ENCODE measurements at places on chromosomes 5 and 9.

DNA sequence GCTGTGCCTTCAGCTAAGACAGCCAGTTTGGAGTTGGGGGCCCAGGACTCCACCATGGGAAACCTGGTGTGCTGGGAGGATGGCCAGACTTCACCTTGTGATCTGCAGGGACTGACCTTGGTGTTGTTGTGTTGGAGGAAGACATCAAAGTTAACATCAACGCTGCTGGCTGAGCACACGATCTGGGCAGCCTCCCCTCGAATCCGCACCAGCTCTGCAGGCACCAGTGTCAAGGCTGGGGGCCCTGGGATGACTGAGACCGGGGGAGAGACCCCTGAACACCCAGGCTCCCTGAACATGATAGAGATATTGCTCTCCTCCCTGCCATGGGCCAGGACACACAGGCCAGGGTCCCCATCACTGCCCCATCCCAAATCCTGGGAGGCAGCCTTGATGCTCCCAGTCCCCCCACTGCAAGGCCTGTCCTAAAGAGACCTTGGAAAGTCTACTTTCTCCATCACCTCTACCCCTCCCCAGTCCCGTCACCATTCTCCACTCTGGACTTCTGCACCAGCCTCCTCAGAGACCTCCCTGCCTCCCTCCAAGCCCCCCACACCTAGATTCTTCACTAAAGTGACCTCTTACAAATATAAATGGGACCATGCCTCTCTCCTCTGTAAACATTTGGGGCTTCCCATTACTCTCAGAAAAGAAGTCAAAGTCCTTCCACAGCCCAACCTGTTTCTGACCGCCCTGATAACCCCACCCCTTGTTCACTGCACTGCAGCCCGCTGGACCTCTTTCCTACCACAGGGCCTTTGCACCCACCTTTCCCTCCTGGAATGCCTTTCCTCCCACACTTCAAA lies 8.2 kb downstream of the CSF1R start:
- DNase-seq: no peak

GRCh38 chr5:99029172-99029571 lies 100.4 kb upstream of the CHD1 start:
- DNase-seq: no peak

DNA sequence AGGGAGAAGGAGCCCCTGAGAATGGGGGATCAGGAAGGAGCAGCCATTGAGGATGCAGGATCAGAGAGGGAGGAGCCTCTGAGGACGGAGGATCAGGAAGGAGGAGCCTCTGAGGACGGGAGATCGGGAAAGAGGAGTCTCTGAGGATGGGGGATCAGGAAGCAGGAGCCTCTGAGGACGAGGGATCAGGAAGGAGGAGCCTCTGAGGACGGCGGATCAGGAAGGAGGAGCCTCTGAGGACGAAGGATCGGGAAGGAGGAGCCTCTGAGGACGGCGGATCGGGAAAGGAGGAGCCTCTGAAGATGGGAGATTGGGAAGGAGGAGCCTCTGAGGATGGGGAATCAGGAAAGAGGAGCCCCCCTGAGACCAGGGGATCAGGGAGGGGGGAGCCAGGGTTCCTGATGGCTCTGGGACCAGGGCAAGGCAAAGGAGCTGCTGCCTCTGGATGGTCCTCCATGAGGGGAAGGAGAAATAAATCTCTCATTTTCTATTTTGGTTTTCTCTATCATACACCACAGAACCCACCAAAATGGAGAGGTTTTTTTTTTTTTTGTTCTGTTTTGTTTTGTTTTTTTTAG lies 22.6 kb upstream of the SARDH start:
- no peak for DNase-seq

DNA sequence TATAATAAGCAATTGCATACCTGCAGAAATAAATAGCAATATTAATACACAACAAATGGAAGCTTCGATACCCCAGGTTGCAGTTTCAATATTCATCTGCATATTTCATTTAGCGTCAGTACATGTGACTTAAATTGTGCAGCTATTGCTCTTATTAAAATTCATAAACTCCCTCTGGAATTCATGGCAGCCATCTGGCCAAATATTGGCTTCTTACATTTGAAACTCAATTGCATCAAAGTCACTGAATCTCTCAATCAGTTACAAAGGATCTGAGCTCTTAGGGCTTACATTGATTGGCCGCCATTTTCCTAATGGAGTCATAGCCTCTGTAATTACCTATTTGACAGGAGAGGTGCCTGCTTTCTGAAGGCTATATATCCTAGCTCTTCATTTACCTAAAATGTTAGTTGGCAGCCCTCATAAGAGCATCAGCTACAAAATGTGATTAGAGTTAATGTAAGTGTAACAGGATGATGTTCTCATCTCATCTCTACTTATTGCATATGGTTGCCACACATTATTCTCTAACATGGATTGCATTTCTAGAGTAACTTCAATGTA lies 453.5 kb downstream of the CAAP1 start:
- DNase-seq: no peak

DNA sequence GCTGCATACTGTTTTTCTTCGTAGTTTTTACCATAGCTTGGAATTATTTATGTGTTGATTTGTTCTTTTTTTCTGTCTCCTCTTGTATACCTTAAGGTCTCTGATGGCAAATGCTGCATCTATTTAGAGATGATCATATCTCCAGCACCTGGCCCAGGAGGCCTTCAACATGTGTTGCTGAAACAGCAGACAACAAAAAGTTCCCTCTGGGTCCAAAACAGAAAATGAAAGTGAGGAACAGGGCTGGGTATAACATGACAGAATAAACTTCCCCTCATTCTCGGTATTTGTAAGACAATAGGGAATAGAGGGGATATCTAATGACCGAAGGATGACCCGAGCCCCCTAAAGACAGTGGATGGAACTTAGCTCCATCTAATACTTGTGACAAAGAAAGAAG lies 22.7 kb upstream of the PCSK1 start:
- no peak for DNase-seq

GRCh38 chr5:107631805-107632362 lies 38.9 kb downstream of the EFNA5 start:
- DNase-seq: no peak

DNA sequence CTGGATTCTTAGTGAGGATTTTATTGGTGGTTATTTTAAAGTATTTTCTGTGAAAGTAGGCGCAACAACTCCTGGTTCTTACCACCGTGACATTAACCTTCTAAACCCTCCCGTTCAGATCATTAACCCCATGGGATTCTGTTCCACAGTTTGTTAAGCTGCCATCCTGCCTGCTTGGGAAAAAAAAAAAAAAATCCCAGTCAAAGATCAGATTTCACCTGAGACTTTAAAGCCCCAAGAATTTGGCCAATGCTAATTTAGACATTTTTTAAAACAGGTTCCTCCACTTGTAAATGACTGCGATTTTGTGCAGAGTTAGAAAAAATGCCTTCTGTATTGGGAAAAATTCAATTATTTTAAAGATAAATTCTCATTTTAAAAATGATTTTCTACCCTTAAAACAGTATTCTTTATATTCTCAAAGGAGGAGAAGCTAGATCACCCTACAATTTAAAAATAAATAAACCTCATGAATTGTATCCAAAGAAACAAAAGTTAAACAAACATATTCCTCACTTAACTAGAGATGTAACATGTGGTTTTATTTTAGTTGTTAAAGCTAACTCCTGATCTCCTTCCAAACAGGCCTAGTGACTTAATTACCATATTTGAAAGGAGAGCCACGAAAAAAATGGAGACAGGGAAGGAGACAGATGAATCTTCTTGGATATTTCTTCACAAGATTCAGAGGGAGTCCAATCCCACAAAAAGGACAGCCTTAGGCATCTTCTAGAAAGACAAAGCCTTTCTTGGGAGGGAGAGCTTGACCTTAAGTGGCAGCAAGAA lies 93.1 kb upstream of the IFNK start:
- no peak for DNase-seq

GRCh38 chr5:138282920-138283742 lies 8.7 kb upstream of the GFRA3 start:
- DNase-seq: no peak

DNA sequence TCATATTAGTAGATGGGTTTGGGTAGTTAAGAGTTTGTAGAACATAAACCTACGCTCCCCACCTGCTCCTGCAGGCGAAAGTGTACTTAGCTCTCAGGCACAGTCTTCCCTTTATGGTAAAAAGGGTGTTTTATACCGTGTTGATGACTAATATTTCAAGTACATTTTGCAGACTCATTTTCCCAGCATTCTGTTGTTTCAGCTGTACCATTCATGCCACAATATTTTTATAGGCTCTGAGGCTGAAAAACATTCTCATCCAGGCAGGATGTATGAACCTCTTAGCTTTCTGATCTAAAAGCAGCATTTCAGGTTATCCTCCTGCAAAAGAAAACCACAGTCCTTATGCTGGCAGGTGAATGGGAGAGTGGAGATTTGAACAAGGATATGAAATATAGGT lies 231.4 kb downstream of the NR2F1-AS1 start:
- DNase-seq: no peak

- no peak for DNase-seq
These were observed 522.4 kb upstream of the TLE4 start for GRCh38 chr9:79049371-79049770.

DNA sequence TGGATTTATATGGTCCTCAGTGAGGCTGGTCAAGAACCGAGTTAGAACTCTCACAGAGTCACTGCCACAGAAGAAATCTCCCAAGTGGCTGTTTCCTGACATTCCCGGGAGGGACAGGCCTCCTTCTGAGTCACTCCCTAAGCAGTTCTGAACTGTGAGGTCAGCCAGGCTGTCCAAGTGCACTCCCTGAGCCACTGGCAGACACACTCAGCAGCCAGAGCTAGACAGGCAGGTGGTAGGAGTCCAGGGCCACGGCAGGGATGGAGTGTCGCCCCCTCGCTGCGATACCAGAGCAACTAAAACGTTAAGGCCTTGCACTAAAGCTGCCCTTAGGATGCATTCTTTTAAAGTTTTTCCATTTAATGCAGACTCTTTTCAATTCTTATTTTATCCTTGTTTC lies 3.4 kb downstream of the IL4 start:
- DNase-seq: no peak

DNA sequence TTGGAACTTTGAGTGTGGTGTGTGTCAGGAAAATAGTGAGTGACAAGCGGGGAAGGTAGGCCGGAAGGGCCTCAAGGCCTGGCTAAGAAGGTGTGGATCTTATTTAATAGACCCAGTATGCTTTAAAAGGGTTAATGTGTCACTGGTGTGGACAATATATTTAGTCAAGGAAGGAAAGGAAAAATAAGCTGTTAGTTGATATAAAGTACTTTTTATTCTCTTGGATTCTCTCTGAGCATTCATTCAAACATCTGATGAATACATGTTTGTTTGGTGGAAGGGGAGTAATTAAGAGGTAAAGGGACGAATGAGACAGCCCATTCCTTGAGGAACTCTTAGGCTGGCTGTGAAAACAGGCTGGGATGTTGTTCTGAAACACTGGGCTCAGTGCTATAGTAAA lies 98.9 kb downstream of the MELK start:
- no peak for DNase-seq

- DNase-seq: no peak
These were observed 77.6 kb downstream of the PRLR start for GRCh38 chr5:35152733-35153132.

GRCh38 chr9:34986540-34987047 lies 3.0 kb upstream of the DNAJB5 start:
- DNase-seq: peak; percentile 56

DNA sequence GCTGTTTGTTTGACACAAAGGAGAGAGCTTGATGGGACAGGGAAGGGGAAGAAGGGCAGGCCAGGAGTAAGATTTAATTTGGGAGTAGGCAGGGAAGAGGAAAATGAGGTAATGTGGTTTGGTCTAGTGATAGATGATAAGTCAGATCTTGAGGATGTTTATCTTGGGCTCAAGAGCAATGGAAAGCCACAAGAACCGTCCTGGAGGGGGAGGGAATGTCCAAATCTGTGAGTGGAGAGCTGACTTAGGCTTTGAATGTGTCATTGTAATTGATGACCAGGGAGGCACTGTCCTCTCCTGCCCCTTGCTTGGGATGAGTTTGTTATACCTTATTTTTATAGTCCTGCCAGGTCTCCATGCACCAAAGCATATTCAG lies 37.5 kb downstream of the MAMDC2 start:
- DNase-seq: no peak

GRCh38 chr5:756171-756570 lies 28.4 kb downstream of the ZDHHC11B start:
- DNase-seq: no peak

DNA sequence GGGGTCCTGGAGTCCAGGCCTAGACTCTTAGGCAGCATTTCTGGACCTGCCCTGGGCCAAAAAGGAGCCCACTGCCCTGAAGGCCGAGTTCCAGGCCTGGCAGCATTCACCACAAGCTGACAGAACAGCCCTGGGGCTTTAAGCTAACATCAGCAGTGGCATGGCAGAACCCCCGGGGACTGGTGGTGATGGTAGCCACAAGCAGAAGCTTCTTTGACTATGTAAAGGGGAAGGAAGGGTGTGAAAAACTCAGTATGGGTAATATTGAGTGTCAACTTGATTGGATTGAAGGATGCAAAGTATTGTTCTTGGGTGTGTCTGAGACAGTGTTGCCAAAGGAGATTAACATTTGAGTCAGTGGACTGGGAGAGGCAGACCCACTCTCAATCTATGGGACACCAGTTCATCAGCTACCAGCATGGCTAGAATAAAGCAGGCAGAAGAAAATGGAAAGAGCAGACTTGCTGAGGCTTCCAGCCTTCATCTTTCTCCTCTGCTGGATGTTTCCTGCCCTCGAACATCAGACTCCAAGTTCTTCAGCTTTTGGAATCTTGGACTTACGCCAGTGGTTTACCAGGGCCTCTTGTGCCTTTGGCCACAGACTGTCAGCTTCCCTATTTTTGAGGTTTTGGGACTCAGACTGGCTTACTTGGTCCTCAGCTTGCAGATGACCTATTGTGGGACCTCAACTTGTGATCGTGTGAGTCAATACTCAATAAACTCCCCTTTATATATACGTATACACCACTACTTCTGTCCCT lies 661.0 kb upstream of the C9orf72 start:
- DNase-seq: no peak

DNA sequence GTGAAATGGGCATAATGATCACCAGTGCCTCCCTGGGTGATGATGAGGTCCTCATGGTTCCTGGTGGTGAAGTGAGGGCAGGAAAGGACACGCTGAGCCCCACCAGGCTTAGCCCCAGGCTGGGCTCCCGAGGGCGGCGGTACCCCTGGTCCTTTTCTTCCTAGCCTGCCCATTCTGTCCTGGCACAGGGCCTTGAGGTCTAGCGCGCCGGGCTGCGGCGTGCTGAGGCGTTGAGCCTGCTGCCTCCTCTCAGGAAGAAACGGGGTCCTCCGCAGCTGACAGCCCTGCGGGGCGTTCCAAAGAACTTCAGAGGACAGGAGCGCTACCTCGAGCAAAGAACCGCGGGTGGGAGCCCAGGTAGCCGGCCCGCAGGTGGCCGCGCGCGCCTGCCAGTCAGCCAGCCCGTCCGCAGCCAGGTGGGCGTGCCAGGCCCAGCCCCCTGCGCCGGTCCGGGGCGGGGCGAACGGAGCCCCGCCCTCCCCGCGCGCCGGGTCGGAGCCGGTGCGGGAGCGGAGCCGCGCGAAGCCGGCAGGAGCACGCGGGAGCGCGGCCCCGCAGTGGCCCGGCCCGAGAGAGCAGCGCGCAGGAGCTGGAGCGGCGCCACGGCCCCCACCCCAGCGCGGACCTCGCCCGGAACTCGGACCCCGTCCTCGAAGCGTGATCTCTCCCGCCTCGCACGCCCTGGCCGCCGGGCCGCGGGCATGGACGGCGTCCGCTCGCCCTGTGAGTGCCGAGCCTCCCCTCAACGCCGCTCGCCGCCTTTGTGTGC lies at the start of gene WNK2:
WNK2 (plus strand) TSS at position 477 of the 769 bp plus-strand sequence. CDS start 791 bp downstream, outside the sequence.
- no peak for DNase-seq

- DNase-seq: no peak
These were observed 27.2 kb upstream of the LAMC3 start for GRCh38 chr9:130981756-130982137.
